ENCODE measurements at places on chromosomes 11 and 22.

DNA sequence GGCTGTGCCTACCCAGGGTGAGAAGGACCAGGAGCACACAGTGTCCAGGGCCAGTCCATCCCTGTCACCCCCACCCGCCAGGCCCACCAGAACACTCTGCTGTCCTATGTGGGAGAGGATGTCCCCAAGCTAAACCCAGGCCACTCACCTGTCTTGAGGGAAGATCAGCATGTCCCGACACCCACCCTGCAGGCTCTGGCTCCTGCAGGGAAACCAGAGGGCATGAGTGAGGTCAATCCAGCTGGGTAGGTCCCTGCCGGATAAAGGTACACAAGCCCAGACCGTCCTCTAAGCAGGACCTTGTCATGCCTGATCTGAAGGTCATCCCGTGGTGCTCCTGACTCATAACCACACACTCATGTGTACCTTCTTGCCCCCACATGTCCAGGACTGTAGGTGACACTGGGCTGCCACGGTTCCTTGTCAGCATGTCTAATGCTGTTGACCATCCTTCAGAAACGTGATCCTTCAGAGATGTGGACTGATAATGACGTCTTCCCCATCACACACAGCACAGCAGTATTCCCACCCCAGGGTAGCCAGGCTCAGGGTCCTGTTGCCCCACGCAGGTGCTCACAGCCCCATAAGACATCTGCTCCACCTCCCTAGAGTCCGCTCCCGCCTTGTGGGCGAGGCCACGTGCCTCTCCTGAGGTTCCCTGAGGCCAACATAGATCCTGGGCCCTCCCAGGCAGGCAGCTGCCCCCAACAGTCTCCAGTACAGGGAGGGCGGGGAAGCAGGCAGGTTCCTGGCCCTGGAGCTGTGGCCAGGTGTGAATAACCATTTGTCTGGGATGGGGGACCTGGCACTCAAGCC, 6.1 kb downstream of the ARVCF start:
- no peak for DNase-seq

DNA sequence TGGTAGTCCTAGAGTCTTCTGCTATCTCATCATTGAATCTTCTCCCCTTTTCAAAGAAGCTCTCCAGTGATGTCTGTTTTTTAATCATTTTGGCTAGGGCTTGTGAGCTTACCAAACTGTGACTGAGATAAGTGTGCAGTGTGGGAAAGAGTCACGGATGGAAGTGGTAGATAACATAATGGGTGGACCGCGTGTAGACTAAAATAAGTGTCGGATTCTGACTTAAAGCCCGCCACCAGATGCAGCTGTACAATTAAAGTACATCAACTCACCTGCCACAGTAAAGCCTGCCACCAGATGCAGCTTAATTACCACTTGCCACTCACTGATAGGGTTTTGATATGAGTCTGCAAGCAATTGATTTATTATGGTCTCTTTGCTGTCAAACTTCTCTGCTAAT, 581.5 kb downstream of the LRRC4C start:
- no peak for DNase-seq

- DNase-seq, result peak; percentile 58
These were observed 26.2 kb downstream of the TCP11L1 start for GRCh38 chr11:33065445-33066178.

DNA sequence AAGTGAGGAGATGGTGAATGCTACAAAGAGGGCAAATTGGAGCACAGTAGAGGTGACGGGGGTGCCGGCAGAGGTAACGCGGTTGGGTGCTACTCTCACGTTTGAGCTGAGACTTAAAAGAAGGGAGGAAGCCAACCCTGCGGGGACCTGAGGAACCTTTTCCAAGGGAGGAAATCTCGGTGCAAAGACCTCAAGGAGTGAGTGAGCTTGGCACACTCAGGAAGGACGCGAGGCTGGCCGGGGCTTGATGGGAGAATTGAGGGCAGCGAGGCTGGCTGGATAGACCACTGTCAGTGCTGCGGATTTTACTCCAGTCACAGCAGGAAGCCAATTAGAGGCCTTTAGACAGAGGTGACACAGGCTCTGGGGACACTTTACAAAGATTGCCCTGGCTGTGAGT, 25.0 kb downstream of the TSKU start:
- no peak for DNase-seq

- DNase-seq, result no peak
These were observed 1270.6 kb downstream of the LRRC4C start for GRCh38 chr11:40188848-40189247.

DNA sequence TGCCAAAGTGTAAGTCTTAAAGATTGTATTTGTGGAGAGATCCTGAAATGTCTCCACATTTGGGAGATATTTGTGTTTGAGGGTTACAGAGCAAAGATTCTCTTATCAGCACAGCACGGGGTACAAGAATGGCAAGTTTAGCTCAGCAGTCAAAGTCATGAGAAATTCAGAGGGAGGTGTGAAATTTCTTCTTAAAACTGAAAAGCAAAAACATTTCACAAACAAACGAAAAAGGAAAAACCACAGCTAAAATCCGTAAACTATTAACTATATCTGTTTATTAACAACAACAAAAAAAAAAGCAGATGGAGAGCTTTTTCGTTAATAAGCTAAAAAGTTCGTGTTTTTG, 40.9 kb upstream of the ETS1 start:
- no peak for DNase-seq

GRCh38 chr11:84117394-84117793, 831.2 kb upstream of the CCDC90B start:
- DNase-seq, result no peak

DNA sequence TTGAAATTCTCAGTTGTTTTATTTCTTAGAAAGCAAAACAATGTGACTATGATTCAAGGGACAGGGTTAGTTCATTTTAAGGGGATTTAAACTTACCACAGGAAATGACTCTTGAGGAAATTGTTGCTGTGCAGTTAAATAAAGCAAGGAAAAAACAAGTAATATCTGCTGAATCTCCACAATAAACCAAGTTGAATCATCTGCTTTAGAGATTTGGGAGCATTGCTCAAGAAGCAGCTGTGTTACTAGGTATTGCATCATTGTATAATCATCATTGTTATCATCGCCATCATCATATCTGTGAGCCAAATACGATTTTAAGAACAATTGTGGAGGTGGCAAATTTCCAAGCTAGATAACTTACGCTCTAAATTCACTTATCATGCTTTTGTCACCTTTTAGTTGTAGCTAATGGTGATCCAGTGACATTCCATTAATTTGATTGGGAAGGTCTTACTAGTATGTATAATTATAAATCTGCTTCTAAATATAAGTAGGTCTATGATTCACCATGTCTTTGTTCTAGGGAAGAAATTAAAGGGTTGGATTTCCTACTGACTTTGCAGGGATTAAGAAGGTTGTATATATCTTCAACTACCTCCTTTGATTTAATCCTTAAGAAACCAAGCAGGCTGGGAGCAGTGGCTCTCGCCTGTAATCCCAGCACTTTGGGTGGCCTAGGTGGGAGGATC, 19.9 kb downstream of the MMP10 start:
- DNase-seq, result no peak

GRCh38 chr11:116504541-116505297, 268.1 kb downstream of the BUD13 start:
- DNase-seq, result no peak

GRCh38 chr11:36588099-36588498, 6.2 kb upstream of the IFTAP start:
- DNase-seq, result no peak

DNA sequence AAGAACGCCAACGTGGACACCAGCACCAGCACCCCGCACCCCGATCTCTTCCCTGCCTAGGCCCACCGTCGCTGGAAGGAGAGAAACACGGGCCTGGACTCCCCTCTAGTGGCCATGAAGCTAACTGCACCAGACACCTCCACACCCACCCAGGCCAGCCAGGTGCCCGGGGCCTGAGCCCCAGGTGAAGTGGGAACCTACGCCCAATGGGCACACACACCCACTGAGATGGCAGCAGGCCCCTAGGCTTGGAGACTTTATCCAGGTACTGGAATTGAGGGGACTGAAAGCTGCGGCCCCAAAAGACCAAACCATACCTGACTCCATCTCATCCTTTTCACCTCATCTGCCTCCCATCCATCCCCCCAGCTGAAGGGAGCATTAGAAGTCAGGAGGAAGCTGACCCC, 81.0 kb downstream of the BUD13 start:
- peak; percentile 40 for DNase-seq

- DNase-seq, result no peak
These were observed 141.2 kb downstream of the CSNK2A3 start for GRCh38 chr11:11211888-11212287.

DNA sequence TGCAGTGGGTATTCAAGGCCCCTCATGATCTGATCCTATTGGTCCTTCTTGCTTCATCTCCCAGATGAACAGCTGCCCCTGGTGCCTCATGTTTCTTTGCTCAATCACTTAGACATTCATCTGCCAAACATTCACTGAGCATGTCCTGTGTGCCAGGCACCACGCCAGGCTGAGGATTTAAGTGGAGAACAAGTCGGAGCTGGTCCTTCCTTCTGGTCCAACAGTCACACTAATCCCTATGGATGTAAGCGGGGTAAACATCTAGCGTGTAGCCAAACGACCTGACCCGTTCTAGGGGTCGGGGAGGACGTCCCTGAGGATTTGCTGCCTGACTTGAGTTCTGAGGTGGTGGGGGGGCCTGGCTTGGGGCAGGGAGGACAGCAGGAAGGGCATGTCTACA, 21.9 kb downstream of the ZMAT5 start:
- no peak for DNase-seq

DNA sequence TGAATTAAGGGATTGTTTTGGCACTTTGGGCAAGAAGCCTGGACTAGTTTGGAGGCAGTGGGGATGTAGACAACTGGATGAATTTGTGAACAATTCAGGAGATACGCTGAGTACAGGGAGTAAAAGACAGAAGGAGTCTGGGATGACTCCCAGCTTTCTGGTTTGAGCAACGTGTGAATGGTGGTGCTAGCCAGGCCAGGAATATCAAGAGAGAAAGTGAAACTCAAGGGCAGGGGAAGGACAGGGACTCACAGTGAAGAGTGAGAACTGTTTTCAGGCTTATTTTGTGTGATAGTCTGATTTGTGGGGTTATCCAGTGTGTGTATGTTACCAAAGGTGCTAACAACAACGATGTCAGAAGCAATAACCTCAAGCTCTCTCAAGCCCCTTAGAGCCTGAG, 15.9 kb downstream of the CHRM1 start:
- no peak for DNase-seq

DNA sequence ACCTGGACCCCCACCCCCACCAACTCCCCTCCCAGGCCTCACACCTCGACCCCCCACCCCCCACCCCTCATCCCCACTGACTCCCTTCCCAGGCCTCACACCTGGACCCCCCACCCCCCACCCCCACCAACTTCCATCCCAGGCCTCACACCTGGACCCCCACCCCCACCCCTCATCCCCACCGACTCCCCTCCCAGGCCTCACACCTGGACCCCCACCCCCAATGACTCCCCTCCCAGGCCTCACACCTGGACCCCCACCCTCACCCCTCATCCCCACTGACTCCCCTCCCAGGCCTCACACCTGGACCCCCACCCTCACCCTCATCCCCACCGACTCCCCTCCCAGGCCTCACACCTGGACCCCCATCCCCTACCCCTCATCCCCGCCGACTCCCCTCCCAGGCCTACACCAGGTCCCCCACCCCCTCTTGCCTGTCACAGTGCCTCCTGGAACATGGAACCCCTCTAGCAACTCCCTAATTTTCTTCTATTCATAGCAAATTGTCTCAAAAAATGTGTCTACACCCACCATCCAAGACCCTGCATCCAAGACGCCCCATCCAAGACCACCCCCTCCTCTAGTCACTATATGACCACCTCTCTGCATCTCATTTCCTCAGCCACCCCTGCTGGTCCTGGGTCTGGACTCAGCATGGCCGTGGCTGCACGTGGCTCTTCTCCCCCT, 36.9 kb upstream of the BRSK2 start:
- DNase-seq, result no peak

DNA sequence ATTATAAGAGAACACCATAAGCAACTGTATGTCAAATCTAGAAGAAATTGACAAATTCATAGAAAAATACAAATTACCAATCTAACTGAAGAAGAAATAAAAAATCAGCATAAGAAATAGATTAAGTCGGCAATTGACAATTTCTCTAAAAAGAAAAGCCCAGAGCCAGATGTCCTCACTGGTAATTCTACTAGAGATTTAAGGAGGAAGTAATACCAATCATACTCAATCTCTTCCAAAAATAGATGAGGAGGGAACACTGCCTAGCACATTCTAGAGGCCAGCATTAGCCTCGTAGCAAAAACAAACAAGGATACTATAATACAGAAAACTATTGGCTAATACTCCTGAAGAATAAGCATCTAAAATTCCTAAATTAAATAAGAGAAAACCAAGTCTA, 40.4 kb upstream of the IGLL5 start:
- no peak for DNase-seq

GRCh38 chr22:43344520-43344787, 1.3 kb upstream of the SCUBE1 start:
- DNase-seq, result no peak

DNA sequence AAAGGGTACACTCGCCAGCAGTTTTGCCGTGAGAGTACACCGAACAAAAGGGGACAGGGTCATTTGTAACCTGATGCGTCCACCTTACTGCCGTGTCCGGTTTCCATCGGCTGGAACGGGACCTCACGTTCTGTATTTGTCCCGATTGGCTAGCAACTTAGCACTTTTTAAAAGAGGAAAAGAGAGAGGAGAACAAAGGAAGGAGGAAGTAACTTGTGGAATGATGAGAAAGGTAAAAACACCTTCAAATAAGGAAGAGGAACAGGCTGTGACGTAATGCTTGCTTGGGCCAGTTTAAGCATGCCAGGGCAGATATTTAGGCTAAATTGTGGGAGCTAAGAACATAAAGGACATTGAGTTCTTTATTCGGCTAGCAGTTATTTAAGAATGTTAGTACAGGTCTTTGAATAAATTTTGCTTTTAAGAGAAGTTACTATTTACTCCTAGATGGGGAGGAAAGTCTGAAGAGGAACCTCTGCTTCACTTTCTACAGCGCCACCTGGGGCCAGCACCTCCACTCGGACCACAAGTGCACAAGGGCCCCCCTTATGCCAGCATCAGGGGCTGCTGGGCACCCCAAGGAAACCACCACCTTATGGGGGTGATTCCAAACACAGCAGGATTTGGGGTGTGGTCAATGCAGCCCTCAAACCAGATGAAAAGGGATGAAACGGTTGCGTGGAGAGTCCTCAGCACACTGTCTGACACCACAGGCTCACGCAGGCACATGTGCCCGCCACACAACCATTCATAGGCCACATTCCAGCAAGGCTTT, 5.8 kb downstream of the ARSA start:
- DNase-seq, result no peak

- DNase-seq, result no peak
These were observed 4.4 kb downstream of the ABCG4 start for GRCh38 chr11:119153049-119153818.

All from activated naive CD4-positive, alpha-beta T cell (primary cell).